ENCODE measurements at places on chromosomes 11 and 22.

GRCh38 chr22:49687333-49687732, 140.3 kb downstream of the BRD1 start:
- DNase-seq, result no peak

DNA sequence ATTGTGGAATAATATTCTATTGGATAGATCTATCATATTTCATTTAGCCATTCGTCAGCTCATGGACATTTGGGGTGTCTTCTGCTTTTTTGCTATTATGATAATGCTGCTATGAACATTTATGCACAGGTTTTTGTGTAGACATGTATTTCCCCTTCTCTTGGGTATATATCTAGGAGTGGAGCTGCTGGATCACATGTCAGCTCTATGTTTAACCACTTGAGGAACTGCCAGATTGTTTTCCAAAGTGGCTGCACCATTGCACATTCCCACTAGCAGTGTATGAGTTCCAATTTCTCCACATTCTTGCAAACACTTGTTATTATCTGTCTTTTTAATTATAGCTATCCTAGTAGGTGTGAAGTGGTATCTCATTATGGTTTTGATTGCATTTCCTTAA, 75.0 kb downstream of the C11orf65 start:
- DNase-seq, result no peak

GRCh38 chr11:105884436-105884835, 137.6 kb downstream of the MSANTD4 start:
- no peak for DNase-seq

- peak; percentile 94 for DNase-seq
These were observed 4.7 kb downstream of the KLHL35 start for GRCh38 chr11:75428281-75428724.

DNA sequence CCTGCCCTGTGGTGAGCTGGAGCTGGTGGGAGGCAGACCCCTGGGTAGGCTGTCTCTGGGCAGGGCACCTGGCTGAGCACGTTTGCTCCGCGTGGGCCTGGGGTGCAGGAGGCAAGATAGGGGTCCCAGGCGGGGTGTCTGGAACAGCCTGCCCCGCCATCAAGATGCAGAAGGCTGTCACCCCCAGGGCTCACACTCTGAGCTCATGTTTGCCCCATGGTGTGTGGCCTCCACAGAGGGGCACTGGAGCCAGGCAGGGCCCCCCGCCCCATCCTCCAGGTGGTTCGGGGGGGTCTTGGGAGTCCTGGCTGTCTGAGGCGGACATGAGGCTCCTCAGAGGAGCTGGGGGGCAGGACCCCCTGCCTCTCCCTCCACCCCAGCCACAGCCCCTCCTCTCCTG, 28.9 kb upstream of the CARS1 start:
- DNase-seq, result no peak

DNA sequence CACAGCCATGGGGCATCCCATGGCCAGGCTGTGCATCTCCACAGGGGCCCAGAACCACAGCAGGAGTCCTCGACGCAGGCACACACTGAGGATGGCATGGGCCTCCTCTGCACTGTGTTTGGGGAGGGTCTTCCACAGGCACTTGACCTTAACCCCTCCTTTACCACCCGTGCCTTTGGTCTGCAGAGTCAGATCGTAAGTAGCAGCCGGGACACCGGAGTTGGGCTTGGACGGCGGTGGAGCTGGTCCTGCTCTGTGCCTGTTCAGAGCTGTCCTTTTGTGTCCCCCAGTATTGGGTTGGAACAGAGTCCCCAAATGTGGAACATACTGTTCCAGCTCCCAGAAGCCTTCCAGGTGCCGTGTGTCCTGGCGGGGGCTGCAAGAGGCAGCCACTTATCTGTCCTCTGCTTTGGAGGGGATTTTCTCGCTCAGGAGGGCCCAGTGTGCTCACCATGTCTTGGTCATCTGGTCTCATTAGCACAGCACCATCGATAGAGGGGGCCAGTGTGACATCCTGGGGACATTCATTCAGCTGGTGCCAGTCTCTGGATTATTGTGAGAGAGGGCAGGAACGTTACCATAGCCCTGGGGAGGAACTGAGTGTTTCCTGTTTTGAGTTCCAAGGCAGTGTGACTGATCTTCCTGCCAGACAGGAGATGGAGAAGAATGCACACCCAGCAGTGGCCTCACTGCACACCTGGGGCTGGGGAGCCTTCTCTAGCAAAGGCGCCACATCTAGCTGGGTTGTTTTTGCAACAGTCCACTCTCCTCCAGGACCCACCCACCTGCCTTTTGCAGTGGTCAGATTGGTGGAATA, 12.4 kb downstream of the CRELD2 start:
- peak; percentile 85 for DNase-seq

DNA sequence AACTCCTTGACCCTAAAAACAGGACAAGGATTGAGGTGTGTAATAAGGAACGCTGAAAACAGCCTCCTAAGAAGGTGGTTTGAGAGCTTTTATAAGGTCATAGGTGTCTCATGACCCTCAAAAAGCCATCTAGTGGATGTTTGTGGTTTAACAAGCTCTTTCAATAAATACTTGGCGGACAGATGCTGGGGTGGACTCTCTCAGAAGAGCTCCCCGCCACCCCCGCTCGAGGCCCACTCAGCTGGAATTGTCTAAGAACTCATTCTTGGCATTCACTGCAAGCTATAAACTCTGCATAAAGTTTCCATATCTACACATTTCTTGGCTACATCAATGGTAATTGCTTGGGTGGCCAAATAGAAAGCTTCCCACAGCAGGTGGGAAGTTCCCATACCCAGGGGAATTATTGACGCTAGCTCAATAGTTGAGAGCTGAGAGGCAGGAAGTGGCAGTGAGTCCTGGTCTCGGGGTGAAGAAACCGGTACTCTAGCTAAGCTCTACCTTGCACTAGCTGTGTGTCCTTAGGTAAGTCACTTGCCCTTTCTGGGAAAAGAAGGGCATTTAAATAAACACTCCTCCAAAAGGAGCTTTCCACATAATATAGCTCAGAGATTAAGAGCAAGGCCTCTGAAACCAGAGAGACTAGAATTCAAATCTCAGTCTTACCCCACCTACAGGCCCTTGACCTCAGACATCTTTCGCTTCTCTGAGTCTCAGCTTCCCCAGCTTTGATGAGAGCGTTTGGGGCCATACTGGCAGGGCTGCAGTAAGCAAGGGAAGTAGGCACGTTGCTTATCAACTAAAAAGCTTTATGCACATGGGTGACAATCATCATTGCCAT, 6.4 kb downstream of the MS4A15 start:
- DNase-seq, result no peak

DNA sequence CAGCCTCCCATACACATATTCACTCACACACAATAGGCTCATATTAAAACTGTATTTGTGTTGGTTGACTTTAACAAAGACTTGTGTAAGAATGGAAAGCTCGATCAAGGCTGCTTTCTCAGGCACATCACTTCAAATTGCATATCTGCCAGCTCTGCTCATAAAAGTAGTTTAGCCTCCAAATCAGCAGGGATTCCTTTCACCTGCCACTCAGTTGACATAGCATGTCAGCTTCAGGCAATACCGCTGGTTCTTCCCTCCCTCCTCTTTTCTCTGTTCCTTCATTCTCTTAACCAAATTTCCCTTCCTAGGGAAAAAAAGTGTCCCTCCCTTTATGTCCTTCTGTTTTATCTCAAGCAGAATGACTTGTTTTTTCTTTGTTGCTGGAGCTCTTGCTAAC, 450.4 kb upstream of the LARGE1 start:
- no peak for DNase-seq

GRCh38 chr22:19568337-19569275, 44.4 kb upstream of the CLDN5 start:
- DNase-seq, result peak; percentile 80

- DNase-seq, result no peak
These were observed 558.1 kb downstream of the ETS1 start for GRCh38 chr11:128029219-128029722.

GRCh38 chr11:10456519-10456918, 1.5 kb downstream of the AMPD3 start:
- DNase-seq, result no peak

DNA sequence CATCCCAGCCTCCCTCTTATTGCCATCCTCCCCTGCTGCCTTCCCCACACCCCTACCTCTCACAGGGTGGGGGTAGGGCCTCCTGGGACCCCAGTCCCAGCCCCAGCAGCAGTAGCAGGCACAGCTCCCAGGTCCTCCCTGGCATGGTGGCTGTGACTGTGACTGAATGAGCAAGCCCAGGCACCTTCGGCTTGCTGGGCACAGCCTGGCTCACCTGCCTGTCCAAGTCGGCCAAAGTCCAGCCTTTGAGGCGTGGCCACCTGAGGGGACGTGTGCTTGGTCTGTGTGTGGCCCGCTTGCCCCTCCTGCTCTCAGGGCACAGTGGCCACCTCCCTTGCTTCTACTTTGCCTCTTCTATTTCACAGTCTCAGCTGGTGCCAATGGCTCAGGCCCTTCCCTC, at the start of gene TREH:
TREH (minus strand) TSS at position 168 of the 400 bp plus-strand sequence; CDS start at position 145, 23 bp downstream.
- no peak for DNase-seq

- DNase-seq, result no peak
These were observed 19.8 kb downstream of the MRGPRG start for GRCh38 chr11:3198815-3199214.

- DNase-seq, result no peak
These were observed 4.0 kb downstream of the CARNS1 start for GRCh38 chr11:67419325-67420049.

GRCh38 chr11:7381937-7382336, 103.4 kb upstream of the OLFML1 start:
- no peak for DNase-seq

- peak; percentile 54 for DNase-seq
These were observed 199.3 kb downstream of the PGR start for GRCh38 chr11:100930185-100930778.

- DNase-seq, result no peak
These were observed 350.3 kb downstream of the SHANK2 start for GRCh38 chr11:70901951-70902521.

DNA sequence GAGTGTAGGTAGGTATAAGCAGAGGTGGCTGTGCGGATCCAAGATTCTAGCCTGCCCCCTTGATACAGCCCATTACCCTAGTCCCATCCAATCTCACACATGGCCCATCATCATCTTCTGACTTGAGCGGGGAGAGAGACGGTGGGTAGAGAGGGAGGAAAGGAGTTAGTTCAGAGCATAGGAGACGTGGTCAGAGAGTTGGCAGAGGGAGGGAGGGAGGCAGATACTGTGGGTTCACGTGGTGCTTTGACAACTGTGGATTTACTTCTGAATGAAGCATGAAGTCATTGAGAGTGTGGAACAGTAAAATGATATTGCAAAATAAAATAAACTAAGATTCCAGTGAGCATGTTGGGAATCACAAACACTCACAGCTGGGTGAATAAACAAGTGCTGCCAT, 31.4 kb upstream of the VPREB1 start:
- DNase-seq, result no peak

GRCh38 chr11:131242476-131243000, 127.9 kb upstream of the NTM start:
- DNase-seq, result no peak

DNA sequence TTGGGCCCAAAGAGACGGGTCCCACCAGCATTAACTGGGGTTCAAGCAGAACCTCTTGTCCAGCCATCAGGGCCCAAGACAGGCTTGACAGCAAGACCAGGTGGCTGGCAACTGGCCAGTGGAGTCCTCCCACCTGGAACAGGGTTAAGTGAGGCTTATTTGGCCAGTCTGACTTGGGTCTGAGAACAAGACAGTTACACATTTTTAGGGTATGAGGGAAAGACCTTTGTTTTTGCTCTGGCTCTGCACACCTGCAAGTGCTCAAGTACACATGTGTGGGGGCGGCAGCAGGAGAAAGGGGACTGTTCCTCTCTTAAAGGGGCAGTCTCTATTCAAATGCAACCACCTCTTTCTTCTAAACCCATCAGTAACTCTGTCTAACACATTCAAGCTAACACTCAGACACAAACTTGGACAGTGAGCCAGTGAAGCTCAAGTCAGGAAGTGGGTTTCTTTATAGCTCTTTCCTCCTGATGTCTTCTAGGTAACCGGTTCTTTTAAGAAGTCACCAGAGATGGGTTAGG, 116.2 kb downstream of the ETS1 start:
- no peak for DNase-seq

DNA sequence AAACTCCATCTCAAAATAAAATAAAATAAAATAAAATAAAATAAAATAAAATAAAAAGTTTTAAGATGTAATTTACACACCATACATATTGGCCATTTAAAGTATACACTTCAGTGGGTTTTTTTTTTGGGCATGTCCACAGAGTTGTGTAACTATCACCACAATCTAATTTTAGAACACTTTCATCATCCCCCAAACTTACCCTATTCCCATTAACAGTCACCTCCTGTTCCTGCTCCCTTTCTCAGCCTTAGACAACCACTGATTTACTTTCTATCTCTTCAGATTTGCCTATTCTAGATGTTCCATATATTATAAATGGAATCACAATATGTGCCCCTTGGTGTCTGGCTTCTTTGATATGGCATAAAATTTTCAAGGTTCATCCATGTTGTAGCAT, 4.6 kb upstream of the ACER3 start:
- DNase-seq, result no peak

Measured in A172 (cell line).